CD4-positive, alpha-beta T cell (primary cell): ENCODE measurements at places on chromosomes 7 and 10.
A peak's percentile ranks its signal among the peaks of the same experiment; 100 is the strongest.

GRCh38 chr10:74433993-74434392, 283.0 kb downstream of the ADK start:
- no peaks in the 10 kb centered on the region for H3K36me3 ChIP-seq
- H3K4me1 ChIP-seq, result no peaks in the 10 kb centered on the region
- H3K27me3 ChIP-seq, result no peaks in the 10 kb centered on the region
- H3K4me3 ChIP-seq, result no peak overlapping the region

- peaks cover 33% of the 10 kb centered on the region for H3K4me1 ChIP-seq
- H3K4me3 ChIP-seq, result no peak overlapping the region
- peak overlapping the region; percentile 20 for H3K27ac ChIP-seq
- H3K36me3 ChIP-seq, result no peaks in the 10 kb centered on the region
Observed at GRCh38 chr7:116229366-116229765, 19.0 kb downstream of the TES start.

GRCh38 chr7:154744256-154744860, 258.6 kb downstream of the PAXIP1 start:
- no peak overlapping the region for H3K27ac ChIP-seq
- H3K36me3 ChIP-seq, result no peaks in the 10 kb centered on the region
- no peak overlapping the region for H3K4me3 ChIP-seq
- DNase-seq, result no peak

DNA sequence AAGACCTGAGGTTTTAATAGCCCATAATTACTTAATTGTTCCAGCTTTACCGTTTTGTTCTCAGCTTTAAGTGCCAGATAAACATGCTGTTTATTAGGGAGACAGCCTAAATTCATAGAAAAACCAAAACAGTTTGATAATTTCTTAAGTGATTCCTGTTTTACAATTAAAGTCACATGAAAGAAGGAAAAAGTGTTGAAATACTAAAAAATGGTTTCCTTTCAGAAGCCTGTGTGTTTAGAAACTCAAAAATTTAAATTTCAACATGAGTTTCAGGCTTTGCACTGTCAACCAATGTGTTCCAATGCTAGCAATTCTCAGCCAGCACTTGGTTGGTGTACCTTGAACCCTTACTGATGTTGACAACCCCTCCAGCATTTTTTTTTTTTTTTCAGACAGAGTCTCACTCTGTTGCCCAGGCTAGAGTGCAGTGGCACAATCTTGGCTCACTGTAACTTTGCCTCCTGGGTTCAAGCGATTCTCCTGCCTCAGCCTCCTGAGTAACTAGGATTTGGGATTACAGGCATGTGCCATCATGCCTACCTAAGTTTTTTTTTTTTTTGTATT, 135.3 kb downstream of the ICA1 start:
- peak overlapping the region; percentile 26 for H3K27ac ChIP-seq
- H3K27me3 ChIP-seq, result no peaks in the 10 kb centered on the region
- no peak for DNase-seq
- H3K4me3 ChIP-seq, result no peak overlapping the region

GRCh38 chr7:39609113-39609934, 14.0 kb upstream of the RALA start:
- peaks cover 4% of the 10 kb centered on the region for H3K27me3 ChIP-seq
- H3K4me1 ChIP-seq, result peaks cover 10% of the 10 kb centered on the region
- no peak for DNase-seq
- no peaks in the 10 kb centered on the region for H3K36me3 ChIP-seq
- peak overlapping the region; percentile 24 for H3K4me3 ChIP-seq
- H3K27ac ChIP-seq, result no peak overlapping the region

GRCh38 chr7:100962537-100962936, 6.8 kb upstream of the MUC12 start:
- H3K27ac ChIP-seq, result no peak overlapping the region
- no peak for DNase-seq
